ENCODE measurements at places on chromosomes 1 and 21. TPM values are rescaled to one million over a fixed set of nuclear protein-coding genes. Genes with fewer than 3 reads are reported as not detected.

The ERICH3 gene
- not detected for total RNA-seq

GRCh38 chr1:7097938-7098592 lies 312.8 kb downstream of the CAMTA1 start:
- no peak for DNase-seq

DNA sequence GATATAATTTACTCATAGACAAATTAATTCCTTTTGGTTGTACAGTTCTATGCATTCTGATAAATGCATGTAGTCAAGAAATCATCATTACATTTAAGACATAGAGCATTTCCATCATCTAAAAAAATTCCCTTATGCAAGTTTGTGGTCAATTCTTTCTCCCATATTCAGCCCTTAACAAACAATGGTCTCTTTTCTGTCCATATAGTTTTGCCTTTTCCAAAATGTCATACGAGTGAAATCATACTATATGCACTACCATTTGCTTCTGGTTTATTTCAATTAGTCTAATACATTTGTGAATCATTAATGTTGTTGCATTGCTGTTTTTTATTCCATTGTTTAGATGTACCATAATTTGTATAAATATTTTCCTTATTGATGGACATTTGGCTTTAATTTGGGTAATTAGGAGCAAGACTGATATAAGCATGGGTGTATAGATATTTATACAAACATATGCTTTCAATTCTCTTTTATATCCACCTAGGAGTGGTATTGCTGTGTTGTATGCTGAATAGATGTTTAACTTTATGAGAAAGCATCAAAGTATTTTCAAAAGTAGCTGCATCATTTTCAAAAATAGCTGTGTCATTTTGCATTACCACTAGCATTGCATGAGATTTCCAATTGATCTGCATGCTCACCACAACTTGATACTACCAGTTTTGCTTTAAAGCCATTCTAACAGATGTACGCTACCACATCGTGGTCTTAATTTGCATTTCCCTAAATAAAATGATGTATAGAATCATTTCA lies 397.0 kb upstream of the ADAMTS5 start:
- no peak for DNase-seq

The MX2 gene
- total RNA-seq: not detected

DNA sequence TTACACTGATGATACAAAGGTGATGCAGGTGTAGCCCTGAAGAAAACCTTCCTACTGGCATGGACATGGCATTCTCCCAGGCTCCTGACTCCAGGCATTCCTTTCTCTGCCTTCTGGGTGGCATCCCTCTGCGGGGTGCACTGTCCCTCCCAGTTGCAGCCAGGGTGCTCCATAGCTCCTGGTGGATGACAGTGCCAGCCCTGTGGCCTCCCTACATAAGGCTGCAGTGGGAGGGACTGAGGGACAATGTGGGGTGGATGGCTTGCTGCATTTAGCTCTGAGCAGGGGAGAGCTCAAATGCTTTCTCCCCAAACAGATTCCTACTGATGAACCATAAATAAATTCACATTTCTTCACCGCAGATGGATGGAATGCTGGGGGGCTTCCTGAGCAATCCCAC lies 97.0 kb upstream of the GJB5 start:
- DNase-seq: no peak

DNA sequence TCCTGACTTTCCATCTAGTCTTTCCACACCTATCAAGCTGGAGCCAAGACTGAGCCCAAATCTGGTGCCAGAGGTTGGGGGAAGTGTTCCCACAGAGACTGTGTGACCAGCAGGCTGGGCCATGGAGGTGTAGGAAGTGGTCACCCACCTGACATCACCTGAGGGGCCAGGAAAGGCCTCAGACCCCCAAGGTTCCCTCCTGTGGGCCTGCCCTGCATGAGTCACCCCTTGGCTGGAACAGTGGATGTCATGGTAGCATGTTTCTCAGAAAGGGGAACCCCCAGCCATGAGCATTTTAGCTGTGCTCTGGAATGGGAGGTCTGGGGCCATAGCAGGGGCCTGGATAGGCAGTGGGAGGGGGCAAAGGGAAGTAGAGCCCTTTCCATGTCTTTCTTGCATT lies 5.7 kb upstream of the TNFRSF8 start:
- peak; percentile 18 for DNase-seq
